Right atrium auricular region (tissue), 2 donors: ENCODE measurements at places on chromosomes 3 and 15. TPM values are rescaled to one million over a fixed set of nuclear protein-coding genes. Genes with fewer than 3 reads are reported as not detected.

MEGF11 gene
- total RNA-seq, result not detected

RBM5 gene
- 58.7 TPM for total RNA-seq

FYCO1 gene
- 67.2 TPM for total RNA-seq

GLDN gene
- total RNA-seq, result 1.9 TPM

CD86 gene
- total RNA-seq, result 5.1 TPM

ITIH1 gene
- total RNA-seq, result not detected

ATP10A gene
- total RNA-seq, result 3.2 TPM

KY gene
- 0.33 TPM for total RNA-seq

CHRD gene
- total RNA-seq, result 7.0 TPM

CYP8B1 gene
- not detected for total RNA-seq

STRA6 gene
- total RNA-seq, result 0.22 TPM

WNT5A gene
- 2.8 TPM for total RNA-seq

- no peak for DNase-seq
These were observed 25.3 kb downstream of the PLA2G4D start for GRCh38 chr15:42069025-42069424.

DNA sequence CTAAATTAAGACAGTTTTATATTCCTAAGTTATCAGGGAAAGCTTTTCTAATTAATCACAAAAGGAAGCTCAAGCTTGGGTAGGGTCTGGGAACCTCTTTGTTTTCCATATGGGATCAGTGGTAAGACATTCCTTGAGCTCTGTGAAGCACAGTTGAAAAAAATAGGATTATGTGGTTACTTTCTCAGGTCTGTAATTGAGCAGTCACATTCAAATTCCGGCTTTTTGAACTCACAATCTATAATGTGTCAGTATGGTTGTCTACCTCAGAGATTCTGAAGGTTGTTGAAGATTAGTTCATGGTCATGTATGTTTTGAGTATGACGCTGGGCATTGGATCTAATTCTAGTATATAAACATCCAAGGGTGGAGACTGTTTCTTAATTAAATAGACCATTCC is 364.5 kb downstream of the LPP start:
- DNase-seq, result no peak

- no peak for DNase-seq
These were observed 100.0 kb downstream of the MAGI1 start for GRCh38 chr3:65938676-65939075.

DNA sequence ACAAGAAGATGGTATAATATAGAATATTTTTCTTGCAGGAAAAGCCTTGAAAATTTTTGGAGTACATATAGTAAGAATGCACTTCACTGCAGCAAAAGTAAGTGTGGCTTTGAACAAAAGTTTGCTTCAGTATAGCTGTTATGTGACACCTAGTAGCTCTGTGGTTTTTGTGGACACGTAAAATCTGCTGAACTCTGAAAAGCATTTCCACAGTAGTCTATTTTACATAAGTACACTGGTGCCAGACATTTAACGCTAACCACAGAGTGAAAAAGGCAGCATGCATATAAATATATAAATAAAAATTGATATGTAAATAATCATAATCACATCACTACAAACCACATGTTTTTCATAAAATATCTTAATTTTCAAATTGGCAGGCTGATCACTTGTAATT is 39.8 kb downstream of the CGGBP1 start:
- DNase-seq, result no peak

DNA sequence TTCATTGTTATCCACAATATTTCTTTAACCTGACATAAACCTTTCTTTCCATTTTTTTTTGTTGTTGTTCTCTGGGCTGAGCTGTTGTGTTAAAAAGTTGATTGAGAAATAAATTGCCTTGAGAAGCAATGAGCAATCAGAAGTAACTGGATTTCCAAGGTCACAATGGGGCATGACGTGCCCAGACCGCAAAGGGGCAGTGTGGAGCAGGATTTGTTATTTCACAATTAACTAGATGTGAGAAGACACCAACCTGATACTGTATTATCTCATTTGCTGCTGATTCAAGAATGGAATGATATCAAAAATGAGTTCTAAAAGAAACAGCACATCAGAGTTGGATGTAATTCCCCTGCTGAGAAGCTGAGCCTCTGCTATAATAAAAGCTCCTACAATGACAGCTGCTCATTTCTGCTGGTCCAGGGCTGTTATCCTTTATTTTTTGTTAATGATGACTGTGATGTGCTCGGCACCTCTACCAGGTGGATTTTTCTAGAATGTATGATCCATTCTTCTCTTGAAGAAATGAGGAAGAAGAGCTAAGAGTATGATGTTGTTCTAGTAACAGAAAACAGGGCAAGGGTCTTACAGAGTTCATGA is 28.1 kb downstream of the CPNE4 start:
- no peak for DNase-seq

GRCh38 chr3:195558602-195559001 is 15.5 kb upstream of the PPP1R2 start:
- no peak for DNase-seq

GRCh38 chr3:47404955-47405790 is 24.4 kb downstream of the PTPN23 start:
- no peak for DNase-seq

DNA sequence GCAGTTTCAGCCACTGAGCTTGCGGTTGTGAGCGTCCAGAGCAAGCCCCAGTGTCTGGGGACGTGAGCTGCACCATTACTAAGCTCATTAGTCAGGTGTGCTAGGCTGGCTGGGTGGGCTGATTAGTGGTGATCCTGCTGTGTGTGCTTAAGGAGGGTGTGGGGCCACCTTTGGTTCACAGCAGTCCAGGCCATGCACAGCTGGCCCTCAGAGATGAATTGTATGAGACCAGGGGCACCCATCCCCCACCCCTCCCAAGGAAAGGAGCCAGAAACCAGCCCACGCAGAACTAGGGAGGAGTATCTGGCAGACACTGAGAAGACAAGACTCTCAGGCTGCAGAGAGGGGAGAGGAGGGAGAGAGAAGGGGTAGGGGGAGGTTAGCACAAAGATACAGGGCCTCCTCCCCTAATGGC is 3.8 kb downstream of the TYRO3 start:
- DNase-seq, result no peak

GRCh38 chr3:157410945-157411344 is 25.7 kb upstream of the PTX3 start:
- DNase-seq, result no peak

- DNase-seq, result no peak
These were observed 122.3 kb upstream of the MBNL1 start for GRCh38 chr3:152146461-152146860.

- DNase-seq, result no peak
These were observed 93.7 kb downstream of the ZNF280D start for GRCh38 chr15:56639631-56640030.

- peak; percentile 66 for DNase-seq
These were observed at the start of the genes ATXN7 and THOC7 for GRCh38 chr3:63863150-63864007. Gene ATXN7, plus strand, starts transcription at chr3:63863867. Its CDS starts 48,732 bp downstream, at chr3:63912599. Gene THOC7, minus strand, starts transcription at chr3:63863805. Its CDS starts 15 bp downstream, at chr3:63863790.

DNA sequence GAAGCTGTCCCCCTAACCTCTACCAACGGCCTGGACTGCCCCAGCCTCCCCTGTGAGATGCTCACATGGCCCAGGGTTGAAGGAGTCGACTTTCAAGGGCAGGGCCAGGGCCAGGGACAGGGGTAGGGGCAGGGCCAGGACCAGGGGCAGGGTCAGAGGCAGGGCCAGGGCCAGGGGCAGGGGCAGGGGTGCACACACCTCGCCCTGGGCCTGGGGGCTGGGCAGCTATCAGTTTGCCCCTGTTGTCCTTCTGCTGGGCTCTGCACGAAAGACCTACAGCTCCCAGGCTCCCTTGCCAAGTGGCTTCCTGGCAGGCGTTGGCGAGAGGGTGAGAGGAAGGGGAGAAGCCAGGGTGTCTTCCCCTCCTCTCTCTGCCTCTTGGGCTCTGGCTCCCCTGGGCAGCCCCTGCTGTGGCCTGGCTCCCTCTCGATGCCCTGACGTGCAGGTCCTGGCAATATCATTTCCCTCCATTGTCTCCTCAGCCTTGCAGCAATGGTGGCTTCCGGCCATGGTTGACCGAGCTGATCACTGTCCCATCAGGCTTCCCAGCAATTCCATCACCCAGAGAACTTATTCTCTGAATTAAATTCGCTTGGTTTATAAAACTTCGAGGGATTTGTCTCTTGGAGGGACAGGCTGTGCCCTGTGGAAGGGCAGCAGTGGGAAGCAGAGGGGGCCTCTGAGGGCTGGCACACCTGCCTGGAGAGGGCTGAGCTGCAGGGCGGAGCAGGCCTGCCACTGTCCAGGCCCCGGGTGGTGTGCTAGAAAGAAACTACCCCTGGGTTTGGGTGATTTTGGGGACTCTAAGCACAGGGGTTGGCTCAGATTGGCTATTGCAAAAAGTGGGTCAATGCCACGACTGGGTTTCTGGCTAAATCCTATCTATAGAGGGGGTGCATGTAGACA is 13.9 kb downstream of the PRR23E start:
- peak; percentile 43 for DNase-seq

DNA sequence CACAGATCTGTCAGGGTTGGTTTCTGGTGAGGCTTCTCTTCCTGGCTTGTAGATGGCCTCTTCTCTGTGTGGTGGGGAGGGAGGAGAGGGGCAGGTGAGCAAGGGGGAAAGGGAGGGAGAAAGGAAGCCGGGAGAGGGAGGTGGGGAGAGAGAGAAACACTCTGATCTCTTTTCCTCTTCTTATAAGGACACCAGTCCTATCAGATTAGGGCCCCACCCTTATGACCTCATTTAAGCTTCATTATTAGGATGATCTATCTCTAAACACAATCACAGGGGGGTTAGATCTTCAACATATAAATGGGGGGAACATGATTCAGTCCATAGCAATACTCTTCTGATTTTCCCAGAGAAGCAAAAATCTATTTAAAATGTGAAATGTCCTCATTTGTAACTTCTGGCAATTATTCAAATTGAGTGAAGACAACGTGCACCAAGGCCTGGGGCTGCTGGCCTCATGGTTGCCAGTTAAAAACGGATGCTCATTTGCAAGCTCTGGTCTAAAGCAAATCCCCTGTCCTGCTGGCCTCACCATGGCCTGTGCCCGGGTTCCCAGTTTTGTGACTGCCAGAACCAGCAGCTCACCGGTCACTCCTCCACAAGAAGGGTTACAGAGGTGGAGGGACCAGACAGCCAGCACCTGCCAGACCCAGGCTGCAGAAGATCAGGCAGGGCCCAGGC is 8.3 kb downstream of the POMGNT2 start:
- DNase-seq, result no peak

DNA sequence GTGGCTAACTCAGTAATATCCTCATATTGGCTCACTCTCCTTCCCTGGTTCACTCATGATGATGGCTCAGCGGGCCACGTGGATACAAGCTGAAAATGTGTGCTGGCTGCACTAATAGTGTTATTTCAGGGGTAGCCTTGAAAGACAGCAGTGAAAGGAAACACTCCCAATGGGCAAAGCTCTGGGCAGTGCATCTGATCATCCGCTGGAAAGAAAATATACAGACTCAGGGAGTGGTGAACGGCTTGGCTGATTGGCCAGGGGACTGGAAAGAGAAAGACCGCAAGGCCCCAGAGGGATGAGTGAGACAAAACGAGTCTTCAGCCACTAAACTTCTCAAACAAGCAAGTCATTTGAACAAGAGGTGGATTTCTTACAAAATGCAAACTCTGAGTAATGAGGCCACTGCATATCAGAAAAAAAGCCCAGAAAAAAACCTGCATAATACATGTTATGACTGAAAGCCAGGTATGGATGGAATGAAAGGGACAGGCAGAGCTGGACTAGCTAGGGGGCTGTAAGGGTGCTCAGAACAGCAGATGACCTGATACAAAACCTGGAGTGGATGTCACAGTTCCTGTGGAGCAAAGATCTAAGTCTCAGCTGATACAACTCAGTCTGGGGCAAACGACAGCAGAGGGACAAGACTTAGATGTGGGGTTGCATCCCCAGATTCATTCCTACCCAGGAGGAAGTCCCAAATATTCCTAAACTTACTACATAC is 33.3 kb downstream of the CMTM6 start:
- DNase-seq, result no peak

DNA sequence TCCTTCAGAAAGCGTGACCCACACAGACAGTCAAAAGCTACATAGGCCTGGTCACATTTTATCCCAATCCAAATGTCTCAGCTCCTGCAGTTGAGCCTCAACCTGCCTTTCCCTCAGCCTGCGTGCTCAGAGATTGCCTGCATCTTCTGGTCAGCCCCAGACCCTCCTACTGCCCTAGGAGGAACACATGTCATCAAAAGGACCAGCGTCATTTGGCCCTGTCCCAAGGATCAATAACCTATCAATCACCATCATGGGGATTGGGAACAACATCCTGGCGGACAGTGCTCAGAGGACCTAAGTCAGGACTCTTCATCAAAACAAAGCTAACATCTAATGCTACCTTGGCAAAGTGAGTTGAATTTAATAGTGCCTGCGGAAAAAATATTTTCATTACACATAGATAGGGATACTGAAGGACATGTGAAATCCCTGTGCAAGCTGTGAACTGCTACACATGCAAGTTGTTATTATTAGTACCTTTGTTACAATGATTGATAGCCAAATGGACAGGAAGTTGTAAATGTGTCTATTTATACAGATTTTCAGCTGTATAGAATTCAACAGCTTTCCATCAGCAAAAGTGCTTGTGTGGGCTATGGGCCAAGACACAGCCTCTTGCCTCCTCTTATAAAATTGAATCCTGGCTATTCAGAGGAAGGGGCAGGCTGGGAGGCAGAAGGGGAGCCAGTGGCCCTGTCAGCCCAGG is 47.7 kb downstream of the UMPS start:
- no peak for DNase-seq

DNA sequence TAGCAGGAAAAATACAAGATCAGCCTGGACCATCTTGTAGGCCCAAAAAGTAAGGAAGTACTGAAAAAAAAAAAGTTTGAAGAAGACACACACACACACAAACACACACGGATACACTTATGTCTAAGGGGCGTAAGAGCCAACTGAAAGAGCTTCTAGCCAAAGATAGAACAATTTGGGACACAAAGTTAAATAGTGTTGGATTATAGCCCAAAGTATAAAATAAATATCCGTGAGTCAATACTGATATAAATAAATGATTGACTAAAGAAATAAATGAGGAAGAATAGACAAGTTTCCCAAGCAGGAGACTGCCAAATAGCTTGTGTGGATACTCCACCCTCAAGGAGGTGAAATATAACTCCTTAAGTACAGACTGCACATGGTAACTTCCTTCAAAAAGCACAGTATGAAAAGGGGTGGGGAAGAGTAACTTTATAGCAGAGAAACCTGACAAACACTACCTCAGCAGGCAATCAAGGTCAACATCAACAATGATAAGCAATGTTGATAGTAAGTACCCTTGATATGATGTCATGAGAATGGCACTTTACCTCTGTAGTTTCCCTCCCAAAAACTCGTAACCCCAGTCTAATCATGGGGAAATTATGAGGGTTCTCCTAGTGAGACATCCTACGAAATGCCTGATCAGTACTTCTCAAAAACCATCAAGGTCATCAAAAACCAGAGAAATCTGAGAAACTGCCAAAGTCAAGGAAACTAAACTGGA is 187.3 kb upstream of the ATP11B start:
- DNase-seq, result no peak

DNA sequence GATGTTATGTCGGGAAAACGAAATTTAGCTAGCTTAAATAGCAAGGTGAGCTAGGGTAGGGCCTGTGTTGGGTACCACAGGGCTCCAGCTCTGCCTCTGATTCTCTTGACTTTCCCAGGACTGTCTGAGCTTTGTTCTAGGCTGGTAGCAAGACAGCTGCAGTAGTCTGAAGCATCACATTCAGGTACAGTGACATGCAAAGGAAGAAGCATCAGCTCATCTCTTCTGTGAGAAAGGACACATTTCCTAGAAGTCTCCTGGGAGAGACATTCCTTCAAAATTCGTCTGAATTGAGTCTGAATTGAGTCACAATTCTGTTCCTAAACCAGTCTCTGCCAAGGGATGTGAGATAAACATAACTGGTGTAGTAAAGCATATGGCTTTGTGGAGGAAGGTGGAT is 8.5 kb upstream of the UBXN7 start:
- DNase-seq, result no peak

GRCh38 chr3:120284747-120285507 is at the start of gene GPR156:
Gene GPR156, minus strand, starts transcription at chr3:120285222. Its CDS starts 41,124 bp downstream, at chr3:120244098.
- DNase-seq, result no peak

- no peak for DNase-seq
These were observed 12.9 kb upstream of the CPNE9 start for GRCh38 chr3:9690451-9691450.
